Natural killer cell treated with Interleukin-12 subunit alpha and Interleukin-12 subunit beta and Interleukin-15 and Interleukin-18, amount 100 ng/mL, for 72 hours (primary cell): ENCODE measurements at places on chromosomes 1 and 21. TPM values are rescaled to one million over a fixed set of nuclear protein-coding genes. Genes with fewer than 3 reads are reported as not detected.

The C1orf116 gene
- total RNA-seq: not detected

The FMOD gene
- not detected for total RNA-seq

The STPG1 gene
- total RNA-seq: 5.4 TPM

The FHAD1 gene
- total RNA-seq: not detected

DNA sequence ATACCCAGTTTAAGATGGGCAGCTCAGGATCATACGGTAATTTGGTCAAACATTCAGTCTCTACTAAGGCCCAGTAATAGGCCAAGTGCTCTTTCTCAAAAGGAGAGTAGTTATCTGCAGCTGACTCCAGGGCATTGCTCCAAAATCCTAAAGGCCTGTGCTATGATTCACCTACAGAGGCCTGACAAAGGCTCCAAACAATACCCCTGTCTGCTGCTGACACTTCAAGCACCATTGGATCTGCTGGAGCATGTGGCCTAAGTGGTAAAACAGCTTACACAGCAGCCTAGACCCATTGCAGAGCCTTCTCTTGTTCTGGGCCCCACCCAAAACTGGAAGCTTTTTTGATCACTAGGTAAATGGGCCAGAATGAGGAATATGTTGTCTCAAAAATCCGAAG, 22.8 kb downstream of the SLAMF7 start:
- H3K27me3 ChIP-seq: no peaks in the 10 kb centered on the region
- peak overlapping the region; percentile 93 for H3K27ac ChIP-seq
- peaks cover 70% of the 10 kb centered on the region for H3K4me1 ChIP-seq
- peak overlapping the region; percentile 11 for H3K4me3 ChIP-seq

GRCh38 chr1:54016343-54017282, 1.4 kb downstream of the LDLRAD1 start:
- H3K4me1 ChIP-seq: no peaks in the 10 kb centered on the region
- no peak for DNase-seq
- H3K27me3 ChIP-seq: no peaks in the 10 kb centered on the region
- H3K4me3 ChIP-seq: no peak overlapping the region

The HES4 gene
- total RNA-seq: not detected

DNA sequence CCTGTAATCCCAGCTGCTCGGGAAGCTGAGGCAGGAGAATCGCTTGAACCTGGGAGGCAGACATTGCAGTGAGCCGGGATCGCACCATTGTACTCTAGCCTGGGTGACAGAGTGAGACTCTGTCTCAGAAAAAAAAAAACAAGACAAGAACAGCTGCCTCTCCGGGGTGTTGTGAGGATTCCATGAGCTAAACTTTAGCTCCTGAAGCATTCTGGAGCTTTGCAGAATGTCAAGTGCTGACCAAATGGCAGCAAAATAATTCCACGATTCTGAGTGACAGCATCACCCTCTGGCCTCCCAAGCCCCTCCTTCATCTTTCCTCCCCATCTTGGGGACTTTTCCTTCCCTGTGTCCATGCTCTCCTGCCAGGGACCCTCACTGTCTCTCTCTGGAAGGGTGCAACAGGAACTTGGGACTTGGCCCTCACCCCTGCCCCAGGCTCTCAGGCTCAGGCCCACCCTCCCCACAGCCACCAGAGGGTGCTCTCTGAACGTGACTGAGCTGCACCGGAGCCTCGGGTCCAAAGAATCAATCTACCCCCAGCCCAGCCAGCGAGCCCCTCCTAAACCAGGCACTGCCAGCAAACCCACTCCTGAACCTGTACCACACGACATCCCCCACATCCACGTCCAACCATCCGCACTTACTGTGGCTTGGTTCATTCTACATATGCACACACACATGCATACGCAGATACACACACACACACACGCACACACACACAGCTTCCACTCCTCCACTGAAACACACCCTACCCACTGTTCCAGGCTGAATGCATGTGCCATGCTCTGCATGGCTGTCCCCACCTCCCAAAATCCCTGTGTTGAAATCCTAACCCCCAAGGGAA, 45.7 kb downstream of the ACOT7 start:
- H3K27ac ChIP-seq: peak overlapping the region; percentile 98
- H3K36me3 ChIP-seq: no peaks in the 10 kb centered on the region

- H3K4me3 ChIP-seq: no peak overlapping the region
- no peak for DNase-seq
- H3K27me3 ChIP-seq: no peaks in the 10 kb centered on the region
- peaks cover 7% of the 10 kb centered on the region for H3K4me1 ChIP-seq
- H3K27ac ChIP-seq: no peak overlapping the region
- peaks cover 14% of the 10 kb centered on the region for H3K36me3 ChIP-seq
These were observed 97.9 kb downstream of the RPS6KC1 start for GRCh38 chr1:213148905-213149304.

GRCh38 chr21:17191346-17191993, 321.4 kb upstream of the CXADR start:
- H3K27me3 ChIP-seq: no peaks in the 10 kb centered on the region
- no peak for DNase-seq
- no peak overlapping the region for H3K27ac ChIP-seq
- H3K4me3 ChIP-seq: no peak overlapping the region
- H3K36me3 ChIP-seq: peaks cover 12% of the 10 kb centered on the region
- no peaks in the 10 kb centered on the region for H3K4me1 ChIP-seq

DNA sequence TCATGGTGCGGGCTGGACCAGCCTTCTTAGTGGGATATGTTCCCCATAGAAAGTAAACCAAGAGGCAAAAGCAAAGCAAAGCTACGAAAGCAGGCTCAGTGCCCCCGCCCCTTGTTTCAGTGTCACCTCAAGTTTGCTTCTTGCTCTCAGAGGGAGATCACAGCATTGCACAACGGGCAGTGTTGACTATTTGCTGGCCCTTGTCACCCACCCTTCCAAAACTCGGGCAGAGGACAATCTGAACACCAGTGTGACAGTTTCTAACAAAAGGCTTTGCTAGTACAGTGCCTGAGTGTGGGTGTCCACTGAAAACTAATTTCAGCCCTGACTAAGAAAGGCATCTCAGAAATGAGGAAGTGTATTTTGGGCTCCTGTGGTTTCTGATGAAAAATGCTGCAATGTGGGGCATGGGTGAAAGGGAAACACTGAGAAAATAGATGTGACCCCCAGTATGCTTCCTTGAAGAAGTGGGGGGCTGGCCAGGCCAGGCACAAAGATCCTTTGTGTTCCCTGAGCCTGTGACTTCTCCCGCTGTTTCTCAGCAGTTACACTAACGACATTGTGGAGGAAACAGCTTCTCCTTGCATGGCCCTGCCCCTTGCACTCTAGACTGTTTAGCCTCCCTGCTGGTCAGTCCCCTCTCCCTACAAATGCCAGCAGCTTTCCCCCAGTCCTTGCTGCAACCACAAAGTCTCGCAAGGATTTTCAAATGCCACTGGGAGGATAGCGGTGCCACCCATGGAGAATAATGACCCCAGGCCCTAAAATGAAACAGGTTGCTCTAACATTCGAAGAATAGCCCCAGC, 33.3 kb upstream of the KCNE1 start:
- H3K4me3 ChIP-seq: peak overlapping the region; percentile 54
- no peaks in the 10 kb centered on the region for H3K36me3 ChIP-seq
- DNase-seq: peak; percentile 73
- no peaks in the 10 kb centered on the region for H3K27me3 ChIP-seq
- peak overlapping the region; percentile 92 for H3K27ac ChIP-seq

The KMO gene
- not detected for total RNA-seq

- DNase-seq: peak; percentile 38
- H3K27ac ChIP-seq: no peak overlapping the region
These were observed 261.6 kb downstream of the CAMTA1 start for GRCh38 chr1:7046891-7047290.

GRCh38 chr21:34243562-34243961, 120.2 kb upstream of the KCNE2 start:
- H3K36me3 ChIP-seq: no peaks in the 10 kb centered on the region
- no peak for DNase-seq
- H3K27me3 ChIP-seq: no peaks in the 10 kb centered on the region

The NR1I3 gene
- not detected for total RNA-seq

GRCh38 chr1:43558346-43558841, 27.7 kb downstream of the PTPRF start:
- no peaks in the 10 kb centered on the region for H3K36me3 ChIP-seq
- no peaks in the 10 kb centered on the region for H3K27me3 ChIP-seq
- no peak overlapping the region for H3K27ac ChIP-seq
- no peak for DNase-seq
- peaks cover 6% of the 10 kb centered on the region for H3K4me1 ChIP-seq

The NCAM2 gene
- total RNA-seq: not detected

GRCh38 chr21:38388647-38389353, 109.5 kb downstream of the ERG start:
- H3K27me3 ChIP-seq: peaks cover 15% of the 10 kb centered on the region
- no peaks in the 10 kb centered on the region for H3K4me1 ChIP-seq
- no peak overlapping the region for H3K27ac ChIP-seq
- no peaks in the 10 kb centered on the region for H3K36me3 ChIP-seq
- no peak overlapping the region for H3K4me3 ChIP-seq

The SELE gene
- not detected for total RNA-seq

DNA sequence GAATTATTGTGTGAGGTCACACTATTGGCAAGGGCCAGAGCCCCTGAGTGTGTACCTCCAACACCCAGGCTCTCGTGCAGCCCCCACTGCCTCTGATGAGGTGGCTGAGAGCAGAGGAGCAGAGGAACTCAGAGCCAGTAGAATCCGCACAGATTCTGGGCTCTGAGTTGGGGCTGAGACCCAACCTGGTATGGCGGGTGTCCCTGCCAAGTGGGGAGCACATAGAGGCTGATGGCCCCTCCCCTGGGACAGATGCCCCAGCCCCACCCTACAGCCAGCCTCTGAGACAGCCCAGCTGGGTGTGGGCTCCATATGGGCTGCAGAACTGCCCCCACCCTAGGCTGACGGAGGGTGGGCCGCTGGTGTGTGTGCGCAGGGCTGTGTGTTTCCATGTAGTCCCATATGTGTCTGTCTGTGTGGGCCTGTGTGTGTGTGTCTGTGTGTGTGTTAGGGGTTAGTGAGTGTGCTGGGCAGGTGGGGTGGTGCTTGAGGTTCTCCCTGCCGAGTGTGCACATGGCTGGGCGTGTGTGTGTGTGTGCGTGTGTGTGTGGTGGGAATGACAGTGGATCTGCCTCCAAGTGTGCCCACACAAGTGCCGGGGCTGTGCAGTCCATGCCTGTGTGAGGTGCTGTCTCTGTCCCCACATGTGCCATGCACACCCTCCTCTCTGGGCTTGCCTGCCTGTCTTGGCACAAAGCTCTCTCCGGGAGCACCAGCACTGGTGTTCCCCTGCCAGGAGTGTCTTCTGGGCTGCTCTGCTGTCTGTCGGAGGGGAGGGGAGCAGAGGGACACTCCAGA, 24.4 kb downstream of the FOXO6 start:
- H3K4me1 ChIP-seq: peaks cover 10% of the 10 kb centered on the region
- no peaks in the 10 kb centered on the region for H3K36me3 ChIP-seq
- DNase-seq: no peak
- peaks cover 35% of the 10 kb centered on the region for H3K27me3 ChIP-seq
- no peak overlapping the region for H3K4me3 ChIP-seq

- no peak for DNase-seq
- H3K27ac ChIP-seq: no peak overlapping the region
- H3K4me1 ChIP-seq: peaks cover 6% of the 10 kb centered on the region
- no peaks in the 10 kb centered on the region for H3K36me3 ChIP-seq
- no peaks in the 10 kb centered on the region for H3K27me3 ChIP-seq
- H3K4me3 ChIP-seq: no peak overlapping the region
These were observed 108.0 kb upstream of the DUSP10 start for GRCh38 chr1:221849897-221850296.

- H3K27me3 ChIP-seq: no peaks in the 10 kb centered on the region
- H3K27ac ChIP-seq: no peak overlapping the region
- no peaks in the 10 kb centered on the region for H3K36me3 ChIP-seq
- H3K4me1 ChIP-seq: peaks cover 26% of the 10 kb centered on the region
- H3K4me3 ChIP-seq: no peak overlapping the region
These were observed 3.3 kb downstream of the CSRP1 start for GRCh38 chr1:201503397-201504176.

The SERTAD4 gene
- not detected for total RNA-seq

The ANGPTL3 gene
- not detected for total RNA-seq

The TMEM200B gene
- not detected for total RNA-seq

DNA sequence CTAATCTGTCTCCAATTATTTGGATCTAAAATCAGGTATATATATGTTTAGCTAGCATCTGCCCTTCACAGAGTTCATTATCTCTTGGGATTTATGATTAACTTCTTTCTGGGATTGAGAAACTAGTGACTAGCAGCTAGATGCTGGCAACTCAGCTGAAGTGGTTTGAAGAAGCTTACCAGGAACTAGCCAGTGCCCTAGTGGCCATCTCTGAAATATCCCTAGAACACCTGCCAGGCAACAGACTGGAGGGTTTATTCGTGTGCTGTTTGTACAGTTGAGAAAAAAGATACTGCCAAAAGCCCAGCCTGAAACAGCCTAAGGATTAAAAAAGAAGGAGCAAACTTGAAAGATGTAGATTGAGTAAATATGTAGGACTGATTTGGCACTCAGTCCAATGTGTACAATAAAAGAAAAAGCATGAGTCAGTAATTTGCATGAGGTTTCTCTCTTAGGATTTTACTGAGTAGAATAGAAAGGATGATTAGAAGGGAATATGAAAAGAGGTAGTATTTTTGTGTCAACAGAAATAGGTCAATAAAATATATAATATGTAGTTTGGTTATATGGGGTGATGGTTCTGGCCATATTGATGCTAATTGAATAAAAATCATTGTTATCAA, 1144.6 kb upstream of the ADGRL2 start:
- peaks cover 5% of the 10 kb centered on the region for H3K36me3 ChIP-seq
- no peak overlapping the region for H3K4me3 ChIP-seq
- no peaks in the 10 kb centered on the region for H3K4me1 ChIP-seq
- H3K27ac ChIP-seq: no peak overlapping the region
- H3K27me3 ChIP-seq: no peaks in the 10 kb centered on the region

The CFAP126 gene
- not detected for total RNA-seq

GRCh38 chr21:36369064-36369685, 16.0 kb upstream of the CHAF1B start:
- peak overlapping the region; percentile 16 for H3K4me3 ChIP-seq
- no peak for DNase-seq
- H3K4me1 ChIP-seq: peaks cover 11% of the 10 kb centered on the region
- no peak overlapping the region for H3K27ac ChIP-seq
- H3K27me3 ChIP-seq: no peaks in the 10 kb centered on the region
- peaks cover 36% of the 10 kb centered on the region for H3K36me3 ChIP-seq

DNA sequence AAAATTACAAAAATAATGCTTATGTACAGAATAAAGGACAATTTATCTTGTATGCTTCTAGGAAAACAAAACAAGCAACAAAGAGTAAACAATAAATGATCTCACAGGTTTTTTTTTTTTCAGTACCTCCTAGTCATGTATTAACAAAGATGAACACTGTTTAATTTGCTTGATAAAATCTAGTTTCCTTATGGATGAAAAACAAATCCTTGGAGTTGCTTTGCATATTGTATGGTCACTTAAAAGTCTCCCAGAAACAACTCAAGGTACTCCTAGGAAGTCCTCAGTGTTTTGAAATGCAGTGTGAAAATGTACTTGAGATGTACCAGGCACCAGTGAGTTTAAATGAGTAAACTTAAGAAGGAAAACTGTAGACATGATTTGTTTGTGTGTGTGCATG, 686.0 kb upstream of the BRINP3 start:
- no peak overlapping the region for H3K4me3 ChIP-seq
- no peaks in the 10 kb centered on the region for H3K4me1 ChIP-seq
- DNase-seq: no peak
- H3K27me3 ChIP-seq: no peaks in the 10 kb centered on the region
- no peak overlapping the region for H3K27ac ChIP-seq
- no peaks in the 10 kb centered on the region for H3K36me3 ChIP-seq

The BCAN gene
- total RNA-seq: 0.36 TPM

The NTRK1 gene
- 8.1 TPM for total RNA-seq

GRCh38 chr1:159937054-159937750, 8.2 kb downstream of the IGSF9 start:
- H3K36me3 ChIP-seq: no peaks in the 10 kb centered on the region
- H3K27ac ChIP-seq: no peak overlapping the region
- H3K4me3 ChIP-seq: no peak overlapping the region
- no peak for DNase-seq

The TFF2 gene
- total RNA-seq: not detected
